ENCODE measurements at places on chromosomes 7 and 10.
A peak's percentile ranks its signal among the peaks of the same experiment; 100 is the strongest.

- DNase-seq = no peak
Measured at GRCh38 chr7:12870219-12870618, 182.8 kb downstream of the ARL4A start.

- no peak for DNase-seq
Measured at GRCh38 chr10:131777162-131777561, 123.6 kb upstream of the PPP2R2D start.

DNA sequence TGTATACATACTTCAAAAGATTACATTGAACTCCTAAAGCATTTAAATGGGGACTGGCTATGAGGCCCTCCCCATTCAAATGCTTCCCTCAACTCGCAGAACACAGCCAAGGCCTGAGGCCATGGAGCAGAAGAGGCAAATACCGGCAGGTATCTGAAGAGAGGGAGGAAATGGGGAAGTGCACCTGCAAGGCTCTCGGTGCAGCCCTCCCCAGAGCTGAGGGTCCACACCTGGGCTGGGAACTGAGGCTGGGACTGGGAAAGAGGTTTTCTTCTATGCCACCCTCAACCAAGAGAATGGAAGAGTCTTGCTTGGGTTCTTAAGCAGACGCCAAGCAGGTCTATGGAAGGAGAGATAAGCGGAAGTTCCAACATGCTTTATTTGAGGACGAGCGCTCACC lies 13.0 kb upstream of the CYREN start:
- DNase-seq = no peak

DNA sequence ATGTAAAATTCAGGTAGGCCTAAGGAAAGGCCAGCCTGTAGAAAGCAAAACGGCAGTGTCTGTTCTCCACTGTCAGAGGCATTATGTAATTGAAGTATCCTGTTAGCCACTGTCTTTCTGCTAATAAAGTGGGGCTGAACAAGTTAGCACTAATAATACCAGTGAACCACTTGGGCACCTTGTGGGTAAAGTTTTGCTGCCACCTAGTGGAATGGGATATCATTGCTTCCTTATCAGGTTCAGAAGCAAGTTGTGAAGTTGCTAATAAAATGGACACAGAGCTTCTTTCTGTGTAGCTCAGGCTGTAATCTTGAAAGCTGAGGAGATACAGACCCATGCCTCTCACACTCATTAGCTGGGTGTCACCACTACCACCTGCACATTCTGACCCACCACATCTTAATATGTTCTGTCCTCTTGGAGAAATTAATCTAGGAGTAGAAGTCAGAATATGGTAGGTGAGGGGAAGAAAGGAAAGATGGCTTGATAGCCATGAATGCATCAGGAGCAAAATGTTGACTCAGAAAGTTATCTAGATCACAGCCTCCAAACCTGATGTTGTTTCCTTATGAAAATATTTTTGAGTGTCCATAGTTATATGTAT lies 175.1 kb downstream of the SEPTIN7 start:
- peak; percentile 61 for DNase-seq

DNA sequence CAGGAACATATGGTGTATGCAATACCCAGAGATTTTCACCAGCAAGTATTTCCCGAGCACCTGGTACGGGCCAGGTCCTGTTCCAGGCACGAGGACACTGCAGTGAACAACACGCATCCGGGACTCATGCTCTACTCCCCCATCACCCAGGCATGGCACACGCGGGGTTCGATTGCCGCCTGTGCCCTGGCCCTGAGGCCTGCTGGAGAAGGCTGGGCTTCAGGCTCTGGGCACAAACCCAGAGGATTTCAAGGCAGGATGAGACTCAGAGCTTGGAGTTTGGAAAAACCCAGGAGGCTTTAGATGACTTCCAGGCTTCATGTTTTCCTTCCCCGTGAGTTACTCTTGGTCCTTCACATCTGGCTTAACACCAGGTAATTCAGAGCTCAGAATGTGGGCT lies 143.5 kb downstream of the NEURL1 start:
- DNase-seq = no peak

- DNase-seq = no peak
Measured at GRCh38 chr7:104984585-104985258, 29.3 kb upstream of the KMT2E start.

- DNase-seq = no peak
Measured at GRCh38 chr7:5383314-5384098, 40.1 kb downstream of the TNRC18 start.

DNA sequence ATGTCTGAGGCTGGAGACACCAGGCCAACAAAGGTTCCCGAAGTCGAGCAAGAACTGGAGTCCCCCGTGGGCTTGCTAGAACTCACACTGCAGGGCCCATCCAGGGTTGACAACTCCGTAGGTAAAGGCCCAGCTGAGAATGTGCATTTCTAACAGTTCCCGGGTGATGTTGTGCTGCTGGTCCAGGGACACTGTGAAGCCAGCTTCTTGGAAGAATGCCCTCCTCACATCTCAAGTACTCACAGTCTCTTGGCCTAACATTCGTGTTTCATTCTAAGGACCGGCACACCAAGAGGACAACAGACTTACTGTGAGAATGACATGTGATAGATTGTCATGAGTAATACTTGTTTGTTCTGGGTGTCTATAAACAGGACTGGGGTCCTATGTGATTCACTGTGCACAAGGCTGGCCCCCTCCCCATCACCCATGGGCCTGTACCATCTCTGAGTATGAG lies 682.3 kb upstream of the IGFBP3 start:
- no peak for DNase-seq

DNA sequence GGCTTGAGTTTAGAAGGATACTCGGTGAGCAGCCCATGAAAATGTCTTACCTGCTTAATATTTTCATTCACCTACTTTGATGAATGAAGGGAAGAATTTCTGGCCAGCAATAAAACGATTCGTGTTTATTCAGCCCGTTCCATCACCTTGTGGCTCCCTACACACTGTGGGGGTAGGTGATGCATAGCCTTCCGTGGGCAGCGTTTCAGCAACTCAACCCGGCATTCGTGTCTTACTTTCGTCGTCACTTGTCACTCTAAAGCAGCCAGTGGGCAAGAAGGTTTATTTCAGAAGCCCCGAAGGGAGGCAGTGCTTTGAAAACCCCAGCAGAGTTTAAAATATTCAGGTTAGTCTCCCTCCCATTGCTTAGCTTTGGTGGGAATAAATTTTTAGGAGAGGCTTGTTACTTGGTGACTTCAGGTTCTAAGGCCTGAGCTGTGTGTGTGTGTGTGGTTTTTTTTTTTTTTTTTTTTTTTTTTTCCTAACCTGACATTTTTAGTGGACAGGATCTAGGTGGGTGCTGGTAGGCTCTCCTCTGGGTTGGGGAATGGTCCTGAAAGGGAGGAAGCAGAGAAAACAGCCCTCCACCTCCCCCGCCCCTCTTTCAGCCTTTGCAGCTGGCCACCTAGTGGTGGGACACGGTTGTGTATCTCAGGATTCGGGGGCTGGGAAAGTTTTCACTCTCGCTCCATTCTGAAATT lies 1.8 kb downstream of the GRK5 start:
- peak; percentile 29 for DNase-seq

- no peak for DNase-seq
Measured at GRCh38 chr7:76357475-76358010, 1.2 kb downstream of the YWHAG start.

DNA sequence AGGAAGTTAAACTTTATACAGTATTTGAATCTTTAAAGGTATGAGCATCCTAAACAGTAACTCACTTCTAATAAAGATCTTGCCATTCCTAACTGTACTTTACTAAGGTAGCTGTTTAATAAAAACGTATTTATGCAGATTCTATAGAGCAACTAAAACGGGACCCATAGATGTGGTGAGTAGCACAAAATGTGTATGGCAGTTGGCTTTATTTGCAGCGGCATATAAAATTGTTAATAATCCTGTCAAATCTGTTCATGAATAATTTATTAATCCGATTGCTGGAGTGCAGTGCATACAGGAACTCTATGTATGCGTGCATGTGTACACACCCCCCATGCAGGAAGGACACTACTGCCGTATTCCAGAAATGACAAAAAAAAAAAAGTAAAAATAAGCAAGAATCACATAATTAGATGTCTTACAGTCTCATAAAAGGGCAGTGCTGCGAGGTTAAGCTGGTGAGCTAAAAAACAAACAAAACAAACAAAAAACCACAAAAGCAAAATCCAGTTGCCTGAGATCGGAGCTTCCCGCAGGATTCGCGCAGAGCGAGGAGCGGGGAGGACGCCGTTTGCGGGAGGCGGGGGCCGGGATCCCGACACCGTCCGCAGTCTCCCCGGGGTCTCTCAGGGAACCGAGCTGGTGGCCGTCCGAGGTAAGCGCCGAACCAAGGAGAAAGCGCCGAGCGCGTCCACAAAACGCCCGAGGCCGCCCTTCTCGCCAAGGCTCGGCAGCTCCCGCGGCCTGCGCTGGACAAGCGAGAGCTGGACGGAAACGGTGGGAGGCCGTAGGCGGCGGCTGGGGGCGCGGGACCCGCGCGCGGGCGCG lies 518 bp upstream of the COMMD3 start:
- DNase-seq = no peak

- DNase-seq = no peak
Measured at GRCh38 chr7:155963771-155964195, 151.5 kb upstream of the SHH start.

- DNase-seq = no peak
Measured at GRCh38 chr10:124436191-124436638, 13.6 kb downstream of the NKX1-2 start.

- DNase-seq = no peak
Measured at GRCh38 chr7:68619526-68619925, 978.7 kb upstream of the AUTS2 start.

DNA sequence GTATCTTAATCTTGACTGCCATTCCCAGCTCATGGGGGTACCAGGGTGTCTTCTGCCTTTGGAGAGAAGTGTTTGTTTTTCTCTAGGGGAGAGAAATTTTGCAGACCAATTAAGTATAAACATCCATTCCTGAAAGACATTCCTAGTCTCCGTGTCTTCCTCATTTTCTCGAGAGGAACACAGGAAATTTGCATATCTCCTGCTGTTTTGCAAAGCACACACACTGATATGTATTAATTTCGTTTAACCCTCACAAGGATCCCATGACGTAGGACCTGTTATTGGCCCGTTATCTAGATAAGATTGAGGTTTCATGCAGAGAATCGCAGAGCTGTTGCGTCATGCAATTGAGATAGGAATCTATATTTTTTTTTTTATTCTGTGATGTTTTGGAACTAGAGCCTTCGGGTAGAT lies 944 bp downstream of the RHBDD2 start:
- no peak for DNase-seq

GRCh38 chr7:134593530-134594392 lies 44.9 kb downstream of the AKR1B15 start:
- peak; percentile 65 for DNase-seq

GRCh38 chr10:87790185-87790584 lies 27.8 kb downstream of the ATAD1 start:
- DNase-seq = no peak

DNA sequence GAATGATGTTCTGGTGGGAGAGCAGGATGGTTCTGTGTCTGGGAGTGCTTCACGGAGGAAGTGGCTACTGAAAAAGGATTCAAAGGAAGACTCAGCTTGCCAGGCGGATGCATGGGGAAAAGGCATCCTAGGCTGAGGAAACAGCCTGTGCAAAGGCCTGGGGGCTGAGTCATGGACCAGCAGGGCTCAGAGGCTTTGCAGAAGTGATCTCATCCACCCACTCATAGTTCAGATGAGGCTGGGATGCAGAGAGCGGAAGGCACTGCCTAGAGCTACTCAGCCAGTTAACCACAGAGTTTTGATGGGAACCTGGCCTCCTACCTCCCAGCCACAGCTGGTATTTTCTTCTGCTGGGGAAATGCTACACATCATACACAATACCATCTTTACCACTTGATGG lies 15.8 kb upstream of the ADAMTS14 start:
- no peak for DNase-seq

GRCh38 chr10:15515202-15515601 lies 144.1 kb upstream of the FAM171A1 start:
- peak; percentile 3 for DNase-seq

GRCh38 chr10:133335246-133336117 lies 1.2 kb downstream of the CALY start:
- no peak for DNase-seq

- no peak for DNase-seq
Measured at GRCh38 chr10:30747633-30748032, 118.1 kb upstream of the LYZL2 start.

GRCh38 chr7:35555934-35556333 lies 139.0 kb downstream of the HERPUD2 start:
- no peak for DNase-seq

DNA sequence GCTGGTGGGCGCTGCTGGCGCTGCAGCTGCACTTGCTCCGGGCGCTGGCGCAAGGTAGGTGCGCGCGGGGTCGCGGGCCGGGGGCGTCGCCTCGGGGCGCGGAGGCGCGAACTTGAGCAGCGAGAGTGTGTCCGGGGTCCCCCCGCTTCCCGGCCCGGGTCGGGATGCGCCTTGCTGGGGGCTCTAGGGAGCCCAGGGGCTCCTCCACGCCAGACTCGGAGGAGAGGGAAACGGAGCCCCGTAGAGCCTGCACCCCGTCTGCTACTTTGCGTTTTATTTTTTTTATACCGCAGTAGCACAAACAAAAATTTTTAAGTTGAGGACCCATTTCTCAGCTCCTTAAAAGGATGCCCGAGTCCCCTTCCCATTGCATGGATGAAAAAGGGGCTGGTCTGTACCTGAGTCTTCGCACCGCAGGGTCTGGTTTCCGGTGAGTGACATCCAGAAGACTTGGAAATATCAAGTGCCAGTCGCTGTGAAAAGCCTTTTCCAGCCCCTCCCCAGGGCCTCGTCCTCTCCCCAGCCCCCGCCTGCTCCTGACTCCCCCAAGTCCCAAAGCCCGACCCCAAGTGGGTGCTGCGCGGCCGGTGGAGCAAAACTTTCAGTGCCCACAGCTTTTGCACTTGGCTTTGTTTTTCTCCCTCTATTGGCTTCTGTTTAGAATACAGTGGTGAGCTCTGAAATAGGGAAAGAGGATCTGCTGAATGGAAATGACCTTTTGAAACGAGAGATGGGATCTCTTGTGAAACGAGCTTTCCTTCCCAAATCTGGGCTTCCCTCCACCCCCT lies 973 bp downstream of the SDK1 start:
- DNase-seq = peak; percentile 22

GRCh38 chr7:3861941-3862340 lies 560.9 kb downstream of the SDK1 start:
- no peak for DNase-seq

Measured in amygdala (tissue), 56 donors.